ENCODE measurements at places on chromosomes 5 and 9.

GRCh38 chr5:4130819-4131218 lies 535.2 kb downstream of the IRX1 start:
- DNase-seq, result no peak

- DNase-seq, result no peak
These were observed 2.4 kb downstream of the SMIM15 start for GRCh38 chr5:61159836-61160235.

DNA sequence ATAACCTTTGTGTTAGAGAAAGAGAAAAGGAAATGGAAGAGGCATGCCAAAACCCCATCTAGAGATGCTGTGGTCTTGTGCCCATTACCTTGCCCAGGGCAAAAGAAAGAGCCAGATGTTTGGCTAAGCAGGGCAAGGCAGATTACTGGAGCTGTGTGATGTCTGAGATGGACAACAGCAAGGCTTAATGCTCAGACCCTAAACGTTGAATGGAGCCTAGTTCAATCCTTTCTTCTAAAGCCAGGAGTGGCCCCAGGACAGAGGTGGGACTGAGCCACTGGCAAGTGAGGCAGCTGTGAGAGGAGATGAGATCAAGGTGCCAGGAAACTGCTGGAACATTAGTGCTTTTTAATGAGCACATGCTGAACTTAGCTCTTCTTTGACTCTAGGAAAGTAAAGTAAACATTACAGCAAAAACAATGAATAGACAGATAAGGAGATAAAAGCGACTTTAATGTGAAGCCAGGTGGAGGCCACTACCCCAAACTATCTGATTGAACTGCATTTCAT lies 143.0 kb upstream of the EGFLAM start:
- no peak for DNase-seq

DNA sequence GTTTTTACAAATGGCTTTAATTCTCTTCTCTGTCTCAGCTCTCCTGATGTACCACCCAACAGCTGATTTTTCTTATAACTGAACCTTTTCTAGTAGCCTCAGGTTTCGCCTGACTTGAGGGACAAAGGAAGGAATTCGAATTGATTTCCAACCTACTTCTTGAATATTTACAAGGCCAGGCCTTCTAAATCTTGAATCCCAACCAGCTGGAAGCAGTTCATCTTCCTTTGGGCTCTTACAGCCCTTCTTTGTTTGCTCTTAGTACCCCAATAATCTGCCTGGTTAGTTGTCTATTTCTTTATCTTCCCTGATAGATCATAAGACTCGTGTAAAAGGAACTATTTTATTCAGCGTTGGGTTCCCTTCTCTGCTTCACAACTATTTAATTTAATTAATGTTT lies 95.9 kb downstream of the NLN start:
- DNase-seq, result no peak

- DNase-seq, result no peak
These were observed 98.2 kb downstream of the CEMIP2 start for GRCh38 chr9:71670121-71670520.

- DNase-seq, result no peak
These were observed 16.4 kb upstream of the RNF180 start for GRCh38 chr5:64149268-64149667.

DNA sequence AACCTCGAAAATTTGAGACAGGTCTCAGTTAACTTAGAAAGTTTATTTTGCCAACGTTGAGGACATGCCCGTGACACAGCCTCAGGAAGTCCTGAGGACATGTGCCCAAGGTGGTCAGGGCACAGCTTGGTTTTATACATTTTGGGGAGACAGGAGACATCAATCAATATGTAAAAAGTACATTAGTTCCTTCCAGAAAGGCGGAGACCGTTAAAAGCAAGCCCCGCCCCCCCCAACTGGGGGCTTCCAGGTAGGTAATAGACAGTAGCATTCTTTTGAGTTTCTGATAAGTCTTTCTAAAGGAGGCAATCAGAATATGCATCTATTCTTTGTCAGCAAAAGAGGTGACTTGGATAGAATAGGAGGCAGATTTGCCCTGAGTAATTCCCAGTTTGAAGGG lies 599 bp upstream of the MOCS2 start:
- DNase-seq, result no peak

DNA sequence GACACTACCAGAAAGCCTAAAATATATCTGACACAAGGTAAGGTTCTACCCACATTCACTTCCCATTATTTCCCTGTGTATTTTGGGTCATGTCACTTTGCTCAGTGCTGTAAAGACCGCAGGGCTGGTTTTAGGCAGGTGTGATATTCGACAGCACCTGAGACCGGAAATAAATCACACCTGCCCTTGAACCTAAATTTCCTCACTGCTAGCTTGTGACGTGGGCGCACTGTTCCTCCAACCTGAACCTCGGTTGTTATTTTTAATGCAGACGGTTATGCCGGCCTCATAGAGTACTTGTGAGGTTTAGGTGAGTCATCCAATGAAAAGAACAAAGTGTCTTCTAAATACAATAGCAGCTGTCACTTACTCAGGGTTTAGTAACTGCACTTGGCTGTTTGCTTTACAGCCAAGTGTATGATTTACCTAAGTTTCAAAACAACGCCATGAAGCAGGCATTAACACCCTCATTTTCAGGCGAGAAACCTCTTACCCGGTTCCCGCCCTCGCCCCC lies 20.7 kb upstream of the ZNF782 start:
- peak; percentile 32 for DNase-seq

DNA sequence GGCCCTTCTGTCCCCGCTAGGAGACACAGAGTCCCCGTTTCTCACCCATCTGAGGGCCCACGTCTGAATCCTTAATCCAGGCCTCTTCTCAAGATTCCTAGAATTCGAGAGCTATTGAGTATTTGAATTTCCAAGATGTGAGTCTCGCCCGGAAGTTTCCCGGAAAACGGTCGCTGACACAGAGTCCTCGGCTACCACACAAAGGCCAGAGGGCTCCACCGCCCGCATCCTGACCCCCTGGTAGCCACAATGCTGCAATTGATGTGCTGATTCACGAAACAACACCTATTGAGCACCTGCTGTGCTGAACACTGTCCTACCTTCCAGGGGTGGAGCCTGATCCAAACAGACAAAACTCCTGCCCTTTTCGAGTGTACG lies 670 bp upstream of the FBP1 start:
- no peak for DNase-seq

DNA sequence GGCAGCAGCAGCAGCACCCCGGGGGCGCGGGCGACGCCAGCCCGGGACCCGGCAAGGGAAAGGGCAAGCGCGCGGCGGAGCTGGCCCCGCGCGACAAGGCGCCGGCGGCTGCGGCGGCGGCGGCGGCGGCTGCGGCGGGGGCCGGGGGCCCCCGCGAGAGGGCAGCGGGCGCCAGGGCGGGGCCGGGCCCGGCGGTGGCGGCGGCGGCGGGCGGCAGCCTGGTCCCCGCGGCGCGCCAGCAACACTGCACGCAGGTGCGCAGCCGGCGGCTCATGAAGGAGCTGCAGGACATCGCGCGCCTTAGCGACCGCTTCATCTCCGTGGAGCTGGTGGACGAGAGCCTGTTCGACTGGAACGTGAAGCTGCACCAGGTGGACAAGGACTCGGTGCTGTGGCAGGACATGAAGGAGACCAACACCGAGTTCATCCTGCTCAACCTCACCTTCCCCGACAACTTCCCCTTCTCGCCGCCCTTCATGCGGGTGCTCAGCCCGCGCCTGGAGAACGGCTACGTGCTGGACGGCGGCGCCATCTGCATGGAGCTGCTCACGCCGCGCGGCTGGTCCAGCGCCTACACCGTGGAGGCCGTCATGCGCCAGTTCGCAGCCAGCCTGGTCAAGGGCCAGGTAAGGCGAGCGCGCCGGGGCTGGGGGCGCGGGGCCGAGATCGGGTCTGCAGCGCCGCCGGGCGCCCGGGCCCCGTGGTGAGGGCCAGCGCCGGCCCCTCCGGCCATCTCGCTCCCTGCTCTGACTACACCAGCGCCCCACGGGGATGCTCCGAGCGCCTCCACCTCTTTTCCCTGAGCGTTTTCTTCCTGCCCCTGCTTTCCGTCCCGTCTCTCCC lies at the start of gene UBE2QL1:
TSS of gene UBE2QL1 (plus strand) at position 238 of the 843 bp plus-strand sequence. CDS start at position 273, 35 bp downstream.
- DNase-seq, result peak; percentile 24

GRCh38 chr5:171450423-171451331 lies 31.2 kb downstream of the FGF18 start:
- DNase-seq, result peak; percentile 61

DNA sequence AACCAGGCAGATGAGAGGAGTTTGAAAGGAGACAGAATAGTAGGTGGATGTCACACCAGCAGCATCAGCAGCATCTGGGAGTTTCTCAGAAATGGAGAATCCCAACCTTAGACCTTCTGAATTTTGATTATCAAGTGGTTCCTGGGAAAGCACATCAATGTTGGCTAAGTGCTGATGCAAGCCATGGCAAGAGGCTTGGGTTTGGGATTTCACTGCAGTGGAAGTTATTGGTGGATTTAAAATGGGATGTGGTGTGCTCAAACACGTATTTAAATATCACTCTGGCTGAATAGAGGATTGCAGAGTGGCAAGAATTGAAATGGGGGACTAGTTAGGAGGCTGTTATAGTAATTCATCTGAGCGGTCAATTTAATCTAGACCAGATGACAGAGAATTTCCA lies 387.8 kb upstream of the WWC1 start:
- no peak for DNase-seq

GRCh38 chr5:131328536-131329285 lies 64.9 kb downstream of the CDC42SE2 start:
- peak; percentile 62 for DNase-seq

DNA sequence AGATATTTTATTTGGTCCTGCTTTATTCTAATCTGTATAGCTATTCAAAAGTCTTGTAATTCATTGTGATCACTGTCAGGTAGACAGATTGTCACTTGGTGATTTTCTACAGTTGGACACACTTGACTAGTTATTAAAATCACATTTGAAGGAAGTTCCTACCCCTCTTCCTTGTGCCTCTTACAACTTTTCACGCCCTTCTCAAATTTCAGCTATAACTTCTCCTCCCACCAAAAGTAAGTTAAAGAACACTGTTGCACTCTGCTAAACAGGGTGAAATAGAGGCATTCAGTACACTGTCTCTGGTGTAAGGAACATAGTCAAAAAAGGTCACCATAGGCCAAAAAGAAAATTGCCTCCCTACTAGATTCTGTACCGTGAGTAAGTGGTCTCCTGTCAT lies 142.1 kb upstream of the POU5F2 start:
- DNase-seq, result no peak

- no peak for DNase-seq
These were observed 48.9 kb downstream of the TENT4A start for GRCh38 chr5:6762116-6762515.

- DNase-seq, result no peak
These were observed 11.7 kb downstream of the TSPAN17 start for GRCh38 chr5:176658817-176659511.

- no peak for DNase-seq
These were observed 21.8 kb downstream of the TNIP1 start for GRCh38 chr5:151058891-151059489.

DNA sequence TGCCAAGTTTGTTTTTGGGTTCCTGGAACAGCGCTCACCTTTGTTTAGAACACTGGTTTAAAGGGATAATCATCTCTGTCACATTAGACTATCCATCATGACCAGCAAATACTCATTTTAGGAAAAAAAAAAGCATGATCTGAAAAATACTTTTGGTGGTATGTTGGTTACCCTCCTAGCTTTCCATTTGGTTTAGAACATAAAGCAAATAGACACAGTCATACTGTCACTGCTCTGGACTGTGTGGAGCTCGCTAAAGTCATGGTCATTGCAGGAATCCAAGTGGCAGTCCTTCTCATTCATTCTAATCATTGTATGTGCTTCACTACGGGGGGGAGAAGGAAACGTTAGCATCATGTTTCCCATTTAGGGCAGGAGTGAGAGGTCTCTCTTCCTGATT lies 83.5 kb downstream of the PIK3R1 start:
- DNase-seq, result no peak

DNA sequence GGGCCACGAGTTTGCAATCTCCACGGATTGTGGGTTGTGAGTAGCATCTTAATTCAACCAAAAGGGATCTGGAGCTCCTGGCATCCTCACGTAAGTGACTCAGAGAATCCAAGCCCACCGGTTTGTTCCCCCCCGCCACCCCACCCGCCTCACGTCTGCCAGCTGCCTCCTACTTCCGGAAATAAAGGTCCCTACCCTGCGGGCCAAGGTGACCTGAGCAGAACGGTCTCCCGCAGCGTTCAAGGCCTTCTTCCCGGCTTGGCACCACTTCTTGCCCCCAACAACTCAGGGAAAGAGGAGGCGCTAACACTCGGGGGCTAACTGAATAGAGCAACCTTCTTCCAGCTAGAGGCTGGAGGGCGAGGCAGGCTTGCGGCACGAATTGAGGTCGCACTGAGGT lies 8.8 kb upstream of the GPRIN1 start:
- DNase-seq, result no peak

GRCh38 chr5:42894057-42894456 lies 82.4 kb upstream of the SELENOP start:
- DNase-seq, result no peak

GRCh38 chr9:130426883-130427282 lies 17.9 kb upstream of the ASS1 start:
- peak; percentile 75 for DNase-seq

GRCh38 chr5:5667136-5667554 lies 244.7 kb downstream of the ICE1 start:
- no peak for DNase-seq

- no peak for DNase-seq
These were observed 1201.4 kb upstream of the C9orf72 start for GRCh38 chr9:28774433-28775235.

- peak; percentile 92 for DNase-seq
These were observed 14.0 kb downstream of the PDGFRB start for GRCh38 chr5:150141544-150142184.

DNA sequence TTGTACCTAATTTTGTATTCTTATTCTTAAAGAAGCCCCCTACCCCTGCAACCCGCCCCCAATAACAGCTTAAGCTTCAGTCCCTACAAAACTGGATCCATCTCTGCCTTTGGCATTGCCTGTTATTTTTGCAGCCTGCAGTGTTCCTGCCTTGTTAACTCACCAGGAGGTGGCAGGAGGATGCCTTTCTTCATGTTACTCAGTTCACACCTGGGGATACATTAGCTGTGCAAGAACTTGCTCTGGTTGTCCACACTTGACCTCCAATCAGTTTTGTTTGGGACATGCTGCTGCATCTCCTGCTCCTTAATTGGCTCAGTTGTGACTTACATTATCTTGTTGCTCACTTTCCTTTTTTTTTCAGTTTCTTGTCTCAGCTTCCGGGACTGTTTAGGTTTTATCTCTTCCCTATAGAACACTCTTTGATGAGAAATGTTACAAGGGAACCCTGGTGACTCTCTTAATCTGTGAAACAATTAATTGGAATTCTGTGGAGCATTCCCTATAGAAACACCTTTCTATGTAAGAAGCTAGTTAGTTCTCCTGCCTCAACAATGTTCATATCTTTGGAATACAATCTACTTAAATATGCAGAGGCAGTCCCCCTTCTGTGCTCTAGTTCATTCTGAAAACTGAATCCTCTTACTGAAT lies 467.7 kb upstream of the ACO1 start:
- DNase-seq, result no peak
